Hindlimb muscle (tissue), 1 donor: ENCODE measurements at places on chromosomes 16 and 17. TPM values are rescaled to one million over a fixed set of nuclear protein-coding genes. Genes with fewer than 3 reads are reported as not detected.

DNA sequence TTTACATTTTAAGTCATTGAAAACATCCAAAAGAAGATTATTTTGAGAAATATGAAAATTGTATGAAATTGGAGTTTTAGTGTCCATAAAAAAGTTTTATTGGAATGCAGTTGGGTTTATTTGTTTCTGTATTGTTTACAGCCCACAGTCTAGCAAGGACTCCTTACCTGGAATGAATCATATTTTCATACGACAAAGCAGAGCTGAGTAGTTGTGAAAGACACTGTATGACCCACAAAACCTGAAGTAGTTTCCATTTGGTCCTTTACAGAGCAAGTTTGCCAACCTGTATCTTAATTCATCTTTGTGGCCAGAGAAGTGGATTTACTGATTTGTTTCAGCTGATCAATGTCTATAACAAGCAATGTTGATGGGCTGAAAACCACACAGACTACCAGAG lies 10.3 kb downstream of the CCL18 start:
- DNase-seq: no peak

Gene GJD3
- 0.43 TPM for polyA plus RNA-seq

Gene TRIM37
- 13.9 TPM for polyA plus RNA-seq

GRCh38 chr16:89478576-89479221 lies 11.7 kb downstream of the ANKRD11 start:
- no peak for DNase-seq

Gene UTP18
- polyA plus RNA-seq: 25.6 TPM

DNA sequence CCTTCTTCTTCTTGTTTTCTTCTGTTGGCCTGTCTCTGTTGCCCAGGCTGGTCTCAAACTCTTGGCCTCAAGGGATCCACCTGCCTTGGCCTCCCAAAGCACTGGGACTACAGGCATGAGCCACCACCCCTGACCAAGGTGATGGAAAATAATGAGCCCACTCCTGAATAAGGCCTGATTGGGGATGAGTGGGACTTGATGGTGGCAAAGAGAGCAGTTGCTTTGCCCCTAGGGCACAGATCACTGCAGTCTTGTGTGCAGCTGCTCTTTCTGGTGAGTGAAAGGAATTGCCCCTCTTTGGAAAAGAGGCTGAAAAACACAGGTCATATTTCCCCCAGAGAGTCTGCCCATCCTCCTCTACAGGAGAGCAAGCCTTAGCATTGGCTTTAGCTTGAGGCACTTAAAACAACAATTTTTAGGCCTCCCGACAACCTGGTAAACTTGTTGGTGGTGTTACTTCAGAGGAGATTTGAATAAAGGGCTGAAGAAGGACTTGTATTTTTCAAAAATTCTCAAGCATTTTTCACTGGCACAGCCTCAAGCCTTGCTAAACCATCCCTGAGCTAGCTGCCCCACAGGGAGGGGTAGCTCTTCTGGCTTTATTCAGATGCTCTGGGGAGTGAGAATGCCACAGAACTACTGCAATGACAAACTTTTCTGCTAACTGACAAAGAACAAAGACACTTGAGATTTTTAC lies 6.1 kb upstream of the PDP2 start:
- no peak for DNase-seq

- DNase-seq: no peak
These were observed 376.5 kb downstream of the RBFOX1 start for GRCh38 chr16:7709186-7709585.

- DNase-seq: no peak
These were observed 11.3 kb downstream of the USB1 start for GRCh38 chr16:58012481-58012880.

DNA sequence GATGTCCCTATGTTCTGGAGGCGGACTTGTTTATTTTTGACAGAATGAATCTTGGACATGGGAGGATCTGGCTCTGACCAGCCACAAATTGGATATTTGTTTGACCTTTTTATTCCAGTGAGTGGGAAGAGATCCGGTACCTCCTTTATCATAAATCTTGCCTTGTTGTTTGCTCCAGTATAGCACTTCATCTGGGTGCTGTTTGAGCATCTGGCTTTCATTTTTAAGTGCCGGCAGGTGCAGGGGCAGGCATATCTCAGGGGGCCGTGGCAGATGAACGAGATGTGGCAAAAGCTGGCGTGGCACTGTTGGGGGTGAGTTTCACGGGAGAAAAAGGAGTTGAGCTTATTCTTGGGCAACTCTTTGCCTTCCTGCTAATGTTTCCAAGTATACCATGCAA lies 37.8 kb downstream of the MSI2 start:
- DNase-seq: no peak

Gene ZG16
- not detected for polyA plus RNA-seq

Gene CHD9NB
- 1.6 TPM for polyA plus RNA-seq

DNA sequence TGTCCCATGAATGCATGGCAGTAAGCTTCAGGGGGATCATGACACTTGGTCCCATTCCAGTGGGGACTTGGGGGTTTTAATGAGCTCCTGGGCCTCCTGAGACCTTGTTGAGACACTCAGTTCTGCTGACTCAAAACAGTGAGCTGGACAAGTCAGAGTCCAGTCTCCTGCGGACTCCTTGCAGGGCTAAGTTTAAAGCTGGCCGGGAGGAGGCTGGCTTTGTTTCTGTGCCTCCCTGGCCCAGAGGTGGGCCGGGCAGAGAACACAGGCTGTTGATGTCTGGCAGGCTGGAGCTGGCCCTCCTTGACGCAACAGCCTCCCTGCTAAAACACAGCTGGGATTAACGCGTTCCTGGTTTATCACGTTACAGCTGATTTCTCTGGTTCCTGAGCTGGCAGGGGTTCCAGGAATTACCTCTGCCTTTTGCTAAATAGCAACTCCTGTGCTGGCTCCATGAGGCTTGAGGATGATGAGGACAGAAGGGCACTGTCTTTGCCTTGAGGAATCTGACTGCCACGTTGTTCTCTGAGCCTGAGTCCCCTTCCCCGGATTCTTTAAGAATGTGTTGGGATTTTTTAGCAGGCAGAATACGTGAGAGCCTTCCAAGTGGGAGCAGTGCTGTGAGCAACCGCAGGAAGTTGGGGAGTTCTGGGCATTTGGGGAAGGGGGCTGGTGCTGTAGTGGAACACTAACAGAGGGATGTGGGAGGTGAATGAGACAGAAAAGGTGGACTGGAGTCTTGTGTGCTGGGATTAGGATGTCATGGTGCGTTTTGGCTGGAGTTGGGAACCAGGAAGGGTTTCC lies 2.0 kb downstream of the GPT2 start:
- DNase-seq: no peak

Gene CDH16
- polyA plus RNA-seq: not detected

GRCh38 chr16:84548971-84549844 lies 44.7 kb upstream of the MEAK7 start:
- no peak for DNase-seq

Gene MRPL27
- 52.5 TPM for polyA plus RNA-seq

DNA sequence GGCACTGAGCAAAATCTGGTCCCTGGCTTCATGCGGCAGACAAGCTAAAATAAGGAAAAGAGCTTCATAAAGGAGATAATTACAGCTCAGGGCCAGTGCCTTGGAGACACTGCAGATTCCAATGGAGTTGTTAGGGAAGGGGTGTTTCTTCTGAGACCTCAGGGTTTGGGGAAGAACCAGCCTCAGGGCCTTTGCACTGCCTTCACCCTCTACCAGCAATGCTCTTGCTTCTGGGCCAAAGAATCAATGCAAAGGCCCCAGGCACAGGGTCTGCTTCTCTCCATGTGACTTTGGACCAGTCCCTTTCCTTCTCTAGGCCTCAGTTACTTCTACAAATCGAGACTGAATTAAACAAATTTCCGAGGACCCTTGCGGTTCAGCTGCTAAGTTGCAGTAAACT lies 36.2 kb upstream of the GAN start:
- DNase-seq: no peak

Gene TEDC2
- polyA plus RNA-seq: 5.6 TPM

DNA sequence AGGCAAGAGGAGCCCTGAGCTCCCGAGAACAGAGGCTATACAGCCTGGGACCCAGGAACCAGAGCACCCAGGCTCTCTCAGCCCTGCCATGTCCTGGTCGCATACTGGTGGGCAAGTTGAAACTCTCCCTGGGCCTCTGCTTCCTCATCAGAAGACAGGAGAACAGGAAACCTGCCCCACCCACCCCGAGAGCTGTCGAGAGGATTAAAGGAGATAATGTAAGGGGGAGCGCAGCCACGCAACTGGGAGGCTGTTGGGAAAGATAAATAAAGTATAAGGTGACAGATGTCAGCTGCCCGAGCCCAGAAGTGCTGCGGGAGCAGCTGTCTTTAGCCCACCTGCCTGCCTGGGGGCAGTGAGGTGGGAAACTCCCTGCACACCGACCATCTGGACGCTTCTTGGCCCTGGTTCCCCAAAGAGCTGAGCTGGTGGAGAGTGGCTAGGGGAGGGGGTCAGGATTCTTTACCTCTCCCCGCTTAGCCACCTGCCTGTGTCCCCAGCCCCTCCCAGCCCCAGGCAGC lies 6.8 kb downstream of the KIF19 start:
- no peak for DNase-seq

Gene GNG13
- not detected for polyA plus RNA-seq

DNA sequence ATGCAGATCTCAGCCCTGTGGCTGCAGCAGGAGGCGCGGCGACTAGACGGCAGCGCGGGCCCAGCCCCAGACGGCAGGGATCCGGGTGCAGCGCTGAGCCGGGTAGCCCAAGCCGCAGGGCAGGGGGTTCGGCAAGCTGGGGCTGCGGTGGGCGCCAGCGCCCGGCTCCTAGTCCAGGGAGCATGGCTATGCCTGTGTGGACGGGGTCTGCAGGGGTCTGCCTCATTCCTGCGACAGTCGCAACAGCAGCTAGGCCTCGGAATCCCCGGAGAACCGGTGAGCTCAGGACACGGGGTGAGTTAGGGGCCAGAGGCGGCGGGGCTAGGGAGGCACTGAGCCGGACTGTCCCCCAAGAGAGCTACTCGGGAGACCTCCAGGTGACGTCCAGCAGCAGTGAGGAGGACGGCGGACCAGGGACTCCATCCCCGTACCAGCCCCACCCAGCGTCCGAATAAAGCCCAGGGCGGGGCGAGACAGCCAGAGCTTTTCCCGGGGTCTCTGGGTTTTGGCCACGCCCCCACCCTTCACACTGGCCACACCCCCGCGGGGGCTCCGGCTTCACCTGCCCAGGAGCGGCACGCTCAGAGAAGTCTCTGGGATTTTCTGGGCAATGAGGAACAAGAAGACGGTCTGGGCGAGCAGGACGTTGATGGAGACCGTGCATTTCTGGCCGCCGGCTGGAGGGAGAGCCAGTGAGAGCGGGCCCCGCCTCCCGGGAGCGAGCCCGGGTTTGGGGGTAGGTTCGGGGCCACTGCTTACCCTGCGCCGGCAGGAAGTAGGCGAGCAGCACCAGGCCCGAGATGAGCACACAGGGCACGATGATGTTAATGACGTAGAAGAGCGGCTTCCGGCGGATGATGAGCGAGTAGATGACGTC lies 1.1 kb downstream of the C17orf107 start:
- peak; percentile 61 for DNase-seq

Gene CEMP1
- 2.5 TPM for polyA plus RNA-seq

Gene VAT1L
- polyA plus RNA-seq: 0.79 TPM

DNA sequence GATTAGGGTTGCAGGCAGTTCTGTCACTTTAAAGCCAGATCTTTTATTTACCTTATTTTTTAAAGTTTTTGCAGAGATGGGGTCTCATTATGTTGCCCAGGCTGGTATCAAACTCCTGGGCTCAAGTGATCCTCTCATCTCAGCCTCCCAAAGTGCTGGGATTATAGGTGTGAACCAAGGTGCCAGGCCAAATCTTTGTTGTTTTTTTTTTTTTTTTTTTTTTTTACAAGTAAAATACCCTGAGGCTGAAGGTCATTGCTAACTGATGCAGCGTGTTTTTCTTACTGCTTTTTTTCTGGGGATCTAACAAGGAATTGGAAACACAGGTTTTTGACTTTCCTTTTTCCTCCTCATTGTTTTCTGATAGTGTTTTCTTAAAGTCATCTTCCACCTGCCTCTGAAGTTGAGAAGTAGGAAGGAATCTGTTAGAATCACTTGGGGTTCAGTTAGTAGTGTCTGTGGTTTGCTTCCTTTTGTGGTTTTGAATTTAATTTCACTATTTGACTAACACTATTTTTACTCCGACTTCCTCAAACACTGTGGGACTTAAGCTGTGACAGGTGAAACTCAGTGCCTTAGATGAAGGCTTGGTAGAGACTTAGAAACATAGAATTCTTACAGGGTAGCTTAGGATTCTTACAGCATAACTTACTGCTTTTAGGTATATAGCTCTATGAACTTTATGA lies 22.2 kb downstream of the CLTC start:
- no peak for DNase-seq

- peak; percentile 62 for DNase-seq
These were observed 7.4 kb upstream of the EFCAB13 start for GRCh38 chr17:47316311-47316710.

DNA sequence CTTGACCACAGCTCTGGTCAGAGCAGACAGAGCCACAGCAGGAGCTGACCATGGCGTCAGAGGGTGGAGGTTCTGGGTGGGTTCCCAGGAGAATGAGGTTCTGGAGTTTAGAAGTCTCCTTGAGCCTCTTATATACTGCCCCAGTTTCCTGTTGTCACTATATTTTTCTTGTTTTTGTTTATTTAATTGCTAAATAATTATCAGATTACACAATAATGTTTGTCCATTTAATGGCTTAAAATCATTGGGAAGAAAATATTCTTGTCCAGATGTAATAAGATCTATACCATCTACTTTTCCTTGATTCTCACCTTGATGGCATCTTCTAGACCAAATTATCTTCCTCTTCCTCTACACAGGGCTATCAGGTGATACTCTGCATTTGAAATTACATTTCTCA lies at the start of gene KRTAP4-3:
Gene KRTAP4-3 (minus strand): TSS at position 101 of the 400 bp plus-strand sequence. CDS start 49 bp downstream, at position 52.
- DNase-seq: no peak

Gene PLXDC1
- polyA plus RNA-seq: 9.3 TPM

DNA sequence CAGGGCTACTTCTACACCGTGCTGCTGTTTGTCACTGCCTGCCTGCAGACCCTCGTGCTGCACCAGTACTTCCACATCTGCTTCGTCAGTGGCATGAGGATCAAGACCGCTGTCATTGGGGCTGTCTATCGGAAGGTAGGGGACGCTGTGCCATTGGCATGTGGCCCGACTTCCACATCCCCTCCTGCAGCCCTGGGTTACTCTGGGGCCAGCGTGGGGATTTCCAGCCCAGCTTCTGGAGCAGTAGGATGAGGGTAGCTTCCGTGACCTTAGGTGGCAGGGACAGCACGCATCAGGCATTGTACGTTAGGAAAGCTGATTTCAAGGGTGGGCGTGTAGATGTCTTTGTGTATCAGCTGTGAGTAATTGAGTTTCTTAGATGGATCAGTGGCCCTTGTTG lies 96.5 kb downstream of the ABCC1 start:
- no peak for DNase-seq
